Activated naive CD4-positive, alpha-beta T cell treated with anti-CD3 and anti-CD28 coated beads for 36 hours (primary cell): ENCODE measurements at places on chromosomes 5 and 9.

DNA sequence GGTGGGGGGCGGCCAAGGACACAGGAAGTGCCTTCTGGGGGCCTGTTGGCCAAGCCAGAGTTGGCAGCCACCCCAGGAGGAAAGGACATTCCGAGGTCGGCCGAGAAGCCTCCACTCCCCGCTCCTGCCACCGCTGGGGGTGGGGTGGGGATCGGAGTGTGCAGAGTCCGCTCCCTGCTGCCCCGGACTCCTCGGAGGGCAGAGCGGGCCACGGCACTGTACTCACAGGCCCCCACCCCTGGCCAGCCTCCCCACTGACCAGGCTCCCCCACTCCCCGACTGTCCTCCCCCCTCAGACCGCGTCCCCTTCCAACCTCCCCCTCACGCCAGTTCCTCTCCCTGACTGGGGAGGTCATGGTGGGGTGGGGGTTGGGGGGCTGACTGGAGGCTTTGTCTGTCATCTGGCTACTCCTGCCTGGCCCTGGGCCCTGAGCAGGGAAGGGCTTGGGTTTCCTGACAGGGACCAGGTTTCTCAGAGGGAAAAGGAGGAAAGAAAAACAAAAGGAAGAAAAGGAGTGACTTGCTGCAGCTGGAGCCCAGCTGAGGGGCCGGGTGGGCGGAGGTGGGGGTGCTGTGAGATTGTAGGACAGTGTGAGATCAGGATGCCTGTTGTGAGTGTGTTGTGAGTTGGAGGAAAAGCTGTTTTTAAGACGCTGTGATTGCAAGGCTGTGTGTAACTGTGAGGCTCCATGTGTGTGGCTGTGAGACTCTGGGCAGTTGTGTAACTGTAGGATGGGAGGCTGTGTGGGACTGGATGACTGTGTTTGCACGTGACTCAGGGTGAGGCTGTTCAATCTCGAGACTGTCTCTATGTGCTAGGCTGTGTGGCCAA lies 29.7 kb downstream of the CNTFR start:
- DNase-seq: no peak

- no peak for DNase-seq
These were observed 2.0 kb downstream of the IRF1 start for GRCh38 chr5:132488590-132488989.

- no peak for DNase-seq
These were observed 245.0 kb upstream of the ACTBL2 start for GRCh38 chr5:57727591-57727990.

- DNase-seq: no peak
These were observed 217.3 kb downstream of the ARL15 start for GRCh38 chr5:54093081-54093492.

DNA sequence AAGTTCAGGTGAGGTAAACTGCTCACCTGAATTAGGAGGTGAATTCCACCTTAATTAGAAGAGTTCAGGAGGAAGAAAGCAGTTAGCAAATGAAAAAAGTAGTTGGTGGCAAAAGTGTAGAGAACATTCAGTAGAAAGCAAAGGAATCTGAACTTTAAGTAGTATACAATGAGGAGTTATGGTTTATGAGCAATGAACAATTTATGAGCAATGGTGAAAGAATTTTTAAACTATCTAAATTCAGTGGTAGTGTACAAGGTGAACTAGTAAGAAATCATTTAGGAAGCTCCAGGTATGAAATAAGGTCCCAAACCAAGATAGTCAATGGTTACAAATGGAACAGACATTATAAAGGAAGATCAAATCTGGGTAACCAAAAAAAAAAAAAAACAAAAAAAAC lies 3.1 kb downstream of the CETN3 start:
- DNase-seq: no peak

- DNase-seq: peak; percentile 8
These were observed 272.7 kb upstream of the PANK3 start for GRCh38 chr5:168851902-168852321.

DNA sequence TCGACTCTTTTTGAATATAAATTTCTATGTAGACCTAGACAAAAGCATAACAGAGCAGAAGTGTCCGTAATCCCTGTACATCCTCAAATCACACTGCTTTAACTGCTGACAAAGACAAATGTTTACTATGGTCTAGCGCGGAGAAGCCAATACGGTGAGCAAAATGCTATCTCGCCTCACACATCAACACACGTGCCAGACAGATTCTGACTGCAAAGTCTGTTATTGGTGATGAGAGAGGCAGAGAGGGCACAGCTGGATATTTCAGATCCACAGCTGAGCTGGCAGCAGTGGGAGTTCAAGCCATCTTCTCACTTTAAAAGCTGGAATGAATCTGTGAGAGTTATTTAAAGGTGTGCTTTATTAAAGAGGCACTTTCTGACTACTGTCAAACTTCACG lies 124.3 kb downstream of the ARL15 start:
- DNase-seq: no peak

DNA sequence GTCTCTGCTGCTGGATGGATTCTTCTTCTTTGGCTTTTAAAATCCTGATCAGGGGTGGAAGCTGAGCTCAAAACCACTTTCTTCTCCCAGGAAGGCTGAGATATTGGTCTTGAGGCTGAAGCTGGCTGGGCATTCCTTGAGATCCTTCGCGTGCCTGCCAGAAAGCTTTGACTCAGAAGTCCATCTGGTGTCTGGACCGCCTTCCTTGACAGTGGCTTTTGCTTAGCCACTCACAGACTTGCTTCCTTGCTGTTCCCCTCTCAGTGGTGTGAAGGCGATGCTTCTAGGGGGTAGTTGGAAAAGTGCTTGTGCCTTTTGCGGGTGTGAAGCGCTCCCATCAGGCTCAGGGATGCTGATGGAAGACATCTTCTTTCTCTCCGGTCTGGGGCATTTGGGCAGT lies 45.9 kb downstream of the RGS3 start:
- DNase-seq: no peak

GRCh38 chr5:118247458-118247857 lies 740.9 kb downstream of the DTWD2 start:
- no peak for DNase-seq

DNA sequence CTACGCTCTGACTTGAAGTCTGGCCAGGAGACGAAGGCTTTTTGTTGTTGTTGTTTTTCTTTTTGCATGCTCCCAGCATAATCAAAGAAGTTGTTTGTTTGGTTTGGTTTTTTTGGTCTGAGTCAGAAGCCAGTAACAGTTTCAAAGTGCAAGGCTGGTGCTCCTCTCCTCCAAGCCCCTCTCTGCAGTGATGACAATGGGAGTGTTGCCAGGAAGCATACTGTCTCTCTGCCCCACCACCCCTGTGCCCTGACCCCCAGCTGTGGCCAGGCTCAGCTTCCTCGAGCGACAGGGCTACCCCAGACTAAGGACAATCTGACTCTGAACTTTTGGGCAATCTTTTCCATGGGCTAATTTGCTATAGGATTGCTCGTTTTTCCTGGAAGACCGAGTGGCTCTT lies 173.8 kb upstream of the PITX1 start:
- DNase-seq: no peak

GRCh38 chr9:125538092-125538473 lies 168.9 kb downstream of the MAPKAP1 start:
- DNase-seq: no peak

DNA sequence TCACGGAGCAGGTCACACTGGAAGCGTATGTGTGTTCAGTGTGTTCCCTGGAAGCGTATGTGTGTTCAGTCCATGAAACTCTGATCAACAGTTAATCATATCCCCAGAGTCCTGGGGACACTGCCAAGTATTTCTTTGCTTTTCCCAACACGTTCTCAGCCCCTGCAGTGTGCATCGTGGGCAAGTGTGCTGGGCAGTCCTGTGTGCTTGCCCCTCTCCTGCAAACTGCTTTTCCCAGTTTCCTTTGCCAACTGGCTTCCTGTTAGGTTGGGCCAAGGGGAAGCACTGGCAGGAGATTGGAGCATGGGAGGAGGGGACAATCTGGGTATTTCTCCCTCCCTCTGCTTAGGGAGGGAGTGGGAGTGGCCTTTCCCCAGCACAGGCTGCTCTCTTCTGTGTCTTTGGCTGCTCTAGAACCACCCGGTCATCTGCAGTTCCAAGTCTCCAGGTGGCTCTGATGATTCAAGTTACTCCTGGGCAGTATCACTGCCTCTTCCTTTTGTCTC lies 36.8 kb upstream of the NEK6 start:
- no peak for DNase-seq

DNA sequence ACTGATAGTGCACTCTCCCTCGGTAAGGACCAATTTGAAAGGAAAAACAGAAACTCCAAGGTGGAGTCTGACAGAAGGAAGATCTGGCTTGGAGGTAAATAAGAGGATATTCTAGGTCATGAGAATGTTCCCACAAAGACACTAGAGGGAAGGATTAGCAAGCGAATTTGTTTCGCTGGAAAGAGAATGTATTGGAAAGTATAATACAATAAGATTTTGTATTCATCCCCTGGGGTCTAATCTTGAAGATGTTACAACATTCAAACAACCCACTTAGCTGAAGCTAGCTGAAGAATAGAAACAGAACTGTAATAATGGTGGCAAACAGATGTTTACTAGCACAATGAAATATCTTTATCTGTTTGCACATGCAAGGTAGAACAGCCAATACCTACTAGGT lies 158.7 kb downstream of the GNAQ start:
- no peak for DNase-seq

DNA sequence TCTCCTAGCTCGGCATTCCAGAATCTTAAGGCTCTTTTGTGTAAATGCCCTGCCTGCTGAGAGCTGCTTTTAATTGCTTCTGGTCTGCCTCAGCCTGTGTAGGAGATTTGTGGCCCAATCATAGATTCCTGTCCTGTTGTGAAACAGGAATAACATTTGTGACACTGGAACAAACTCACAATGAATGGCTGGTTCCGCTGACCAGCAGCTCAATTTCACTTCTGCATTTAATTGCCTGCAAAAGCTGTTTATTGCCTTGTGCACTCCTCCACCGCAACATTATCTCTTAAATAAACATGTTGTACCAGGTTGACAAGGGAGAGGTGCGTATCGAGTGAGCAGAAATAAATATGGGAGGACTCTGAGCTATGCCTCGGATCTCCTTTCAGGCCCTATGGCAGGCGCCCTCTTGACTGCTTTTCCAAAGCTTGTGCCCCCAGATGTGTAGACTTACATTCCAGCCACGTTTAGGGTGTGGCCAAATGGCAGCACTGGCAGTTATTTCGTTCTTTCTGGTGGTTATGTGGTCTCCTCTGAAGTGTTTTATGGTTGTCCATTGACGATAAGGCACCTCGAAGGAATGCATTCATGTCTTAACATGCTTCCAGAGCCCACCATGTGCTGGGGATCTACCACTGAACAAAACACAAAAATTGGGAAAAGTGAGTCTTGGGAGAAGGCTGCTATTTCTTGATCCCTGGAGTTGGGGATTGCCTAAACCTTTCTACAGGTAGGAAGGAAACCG lies 58.1 kb downstream of the DMRT1 start:
- DNase-seq: no peak

- no peak for DNase-seq
These were observed 48.8 kb upstream of the SLC25A51 start for GRCh38 chr9:37952731-37953130.

GRCh38 chr5:125717209-125717608 lies 706.0 kb upstream of the GRAMD2B start:
- DNase-seq: no peak

DNA sequence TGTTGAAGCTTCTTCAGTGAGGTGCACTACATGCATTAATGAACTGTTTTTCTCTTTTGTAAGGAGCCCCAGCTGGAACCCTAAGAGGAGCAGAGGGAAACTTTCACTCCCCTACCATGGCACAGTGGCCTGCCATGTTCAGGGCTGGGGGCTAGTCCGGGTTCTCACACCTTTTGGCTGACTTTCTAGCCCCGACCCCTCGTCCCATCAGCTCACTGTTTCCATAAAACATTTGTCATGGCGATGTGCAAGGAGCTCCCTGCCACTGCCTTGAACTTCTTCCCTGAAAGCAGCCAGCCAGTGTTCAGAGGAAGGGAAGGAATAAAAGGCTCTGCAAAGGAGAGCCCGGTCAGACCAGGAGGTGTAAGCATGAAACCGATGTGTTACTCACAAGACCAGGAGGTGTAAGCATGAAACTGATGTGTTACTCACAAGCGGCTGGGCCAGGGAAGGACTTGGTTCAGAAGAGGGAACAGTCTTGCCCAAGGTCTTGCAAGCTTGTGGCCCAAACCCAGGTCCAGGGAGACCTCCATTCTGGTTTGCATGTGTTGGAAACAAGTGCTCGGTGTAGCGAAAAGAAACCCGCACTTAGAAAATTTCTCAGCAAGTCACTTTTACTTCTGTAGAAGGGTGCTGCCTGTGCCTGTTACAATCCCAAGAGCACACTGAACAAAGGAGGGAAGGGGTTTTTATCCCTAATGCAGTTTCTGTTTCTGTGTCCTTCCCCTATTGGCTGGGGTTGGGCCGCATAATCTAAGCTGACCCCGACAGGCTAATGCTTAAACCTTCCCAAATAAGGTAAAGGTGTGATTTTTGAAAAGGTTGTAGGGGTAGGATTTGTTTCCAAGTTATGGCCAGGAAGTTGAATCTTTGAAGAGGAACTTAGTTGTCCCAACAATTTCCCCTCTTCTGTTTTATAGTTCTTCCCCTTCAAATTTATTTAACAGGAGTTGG lies 3.4 kb upstream of the ABO start:
- no peak for DNase-seq

DNA sequence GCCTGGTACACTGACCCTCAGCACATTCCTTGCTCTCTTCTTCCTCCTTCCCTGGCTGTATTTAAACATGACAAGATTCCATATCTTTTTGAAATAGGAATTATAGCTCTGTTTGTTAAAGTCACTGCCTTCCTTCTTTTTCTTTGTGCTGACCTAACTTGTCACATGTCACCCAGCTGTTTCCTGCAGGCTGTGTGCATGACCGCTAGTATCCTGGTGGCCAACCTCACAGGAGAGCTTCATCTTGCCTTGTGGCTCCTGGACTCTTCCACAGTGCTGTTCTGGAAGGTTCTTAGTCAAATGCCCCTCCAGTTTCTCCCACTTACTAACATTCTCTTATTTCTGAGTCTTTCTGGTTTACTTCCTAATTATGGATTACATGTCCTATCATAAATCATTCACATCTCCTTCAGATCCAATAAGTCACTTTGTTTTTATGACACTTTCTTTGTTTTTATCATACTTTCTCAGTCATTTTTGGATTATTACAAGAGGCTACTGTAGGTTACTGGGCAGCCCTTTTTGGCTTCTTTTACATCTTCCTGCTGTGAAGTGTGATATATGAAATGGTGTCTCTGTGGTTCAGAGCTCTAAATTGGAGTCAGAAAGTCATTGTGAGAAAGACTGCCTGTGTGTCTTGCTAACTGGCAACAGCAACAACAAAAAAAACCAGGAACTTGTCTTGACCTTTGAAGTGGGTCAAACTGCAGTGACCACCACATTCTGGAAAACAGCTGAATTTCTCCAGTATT lies 463.6 kb upstream of the DAP start:
- DNase-seq: no peak

GRCh38 chr5:142726188-142726731 lies 40.4 kb upstream of the FGF1 start:
- DNase-seq: no peak

DNA sequence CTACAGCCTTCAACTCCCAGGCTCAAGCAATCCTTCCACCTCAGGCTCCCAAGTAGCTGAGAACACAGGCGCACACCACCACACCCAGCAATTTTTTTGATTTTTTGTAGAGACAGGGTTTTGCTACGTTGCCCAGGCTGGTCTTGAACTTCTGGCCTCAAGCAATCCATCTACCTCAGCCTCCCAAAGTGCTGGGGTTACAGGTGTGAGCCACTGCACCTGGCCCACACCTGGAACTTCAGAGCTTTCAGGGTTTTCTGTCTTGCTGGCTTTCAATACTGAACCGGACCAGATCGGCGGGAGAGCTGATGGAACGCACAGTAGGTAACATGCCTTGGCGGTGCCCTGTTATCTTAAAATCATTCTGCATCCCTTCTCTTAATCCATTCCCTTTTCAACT lies 30.8 kb downstream of the IPPK start:
- DNase-seq: no peak

- DNase-seq: no peak
These were observed 453 bp upstream of the DOK3 start for GRCh38 chr5:177509991-177510566.

GRCh38 chr9:133932633-133933032 lies 59.5 kb downstream of the VAV2 start:
- no peak for DNase-seq
